ENCODE measurements at places on chromosomes 16 and 17.

DNA sequence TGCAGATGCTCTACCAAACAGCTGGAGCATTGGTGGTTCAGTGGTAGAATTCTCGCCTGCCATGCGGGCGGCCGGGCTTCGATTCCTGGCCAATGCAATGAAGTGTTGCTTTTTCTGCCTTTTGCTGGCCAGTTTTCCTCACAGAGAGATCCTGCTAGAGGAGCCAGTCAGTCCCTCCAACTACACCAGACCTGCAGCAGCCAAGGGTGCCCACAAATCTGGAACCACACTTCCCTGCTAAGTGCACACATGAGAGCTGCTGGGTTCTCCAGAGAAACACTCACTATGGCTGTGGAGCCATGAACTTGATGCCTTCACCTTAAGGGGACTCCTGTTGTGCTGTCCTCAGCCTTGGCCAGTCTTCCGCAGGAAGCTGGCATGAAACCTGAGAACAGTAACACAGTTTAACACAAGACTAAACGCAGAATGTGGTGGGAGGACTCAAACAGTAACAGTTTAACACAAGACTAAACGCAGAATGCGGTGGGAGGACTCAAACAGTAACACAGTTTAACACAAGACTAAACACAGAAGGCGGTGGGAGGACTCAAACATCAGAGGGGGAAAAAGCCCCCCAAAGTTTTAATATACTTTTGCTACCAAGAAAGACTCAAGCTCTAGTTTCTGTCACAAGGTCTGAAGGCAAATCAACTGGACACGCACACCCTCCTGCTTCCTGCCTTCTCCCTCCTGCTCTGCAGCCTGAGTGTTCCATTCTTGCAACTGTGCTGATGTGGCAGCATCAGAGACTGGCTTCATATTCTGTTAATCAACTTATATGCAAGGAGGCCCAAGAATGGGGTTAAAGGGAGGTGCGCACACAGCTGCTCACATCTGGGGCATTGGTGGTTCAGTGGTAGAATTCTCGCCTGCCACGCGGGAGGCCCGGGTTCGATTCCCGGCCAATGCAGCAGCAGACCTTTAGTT is 12.0 kb downstream of the VAC14 start:
- peak; percentile 53 for DNase-seq

DNA sequence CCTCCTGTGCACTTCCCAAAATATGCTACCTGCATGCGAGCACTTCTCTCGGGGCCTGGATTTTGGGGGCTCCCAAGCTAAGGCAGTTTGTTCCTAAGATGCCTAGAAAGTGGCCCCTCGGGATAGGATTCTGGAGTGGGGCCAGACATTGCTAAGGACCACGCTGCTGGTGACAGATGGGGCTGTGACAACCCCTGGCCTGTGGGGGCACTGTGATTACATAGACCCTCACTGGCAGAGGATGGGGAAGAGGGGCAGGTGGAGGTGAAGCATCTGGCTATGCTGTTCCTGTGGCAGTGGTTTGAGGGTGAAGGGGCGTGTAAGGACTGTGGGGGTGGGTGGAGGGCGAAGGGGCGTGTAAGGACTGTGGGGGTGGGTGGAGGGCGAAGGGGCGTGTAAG is 128.4 kb downstream of the ENGASE start:
- DNase-seq, result no peak

DNA sequence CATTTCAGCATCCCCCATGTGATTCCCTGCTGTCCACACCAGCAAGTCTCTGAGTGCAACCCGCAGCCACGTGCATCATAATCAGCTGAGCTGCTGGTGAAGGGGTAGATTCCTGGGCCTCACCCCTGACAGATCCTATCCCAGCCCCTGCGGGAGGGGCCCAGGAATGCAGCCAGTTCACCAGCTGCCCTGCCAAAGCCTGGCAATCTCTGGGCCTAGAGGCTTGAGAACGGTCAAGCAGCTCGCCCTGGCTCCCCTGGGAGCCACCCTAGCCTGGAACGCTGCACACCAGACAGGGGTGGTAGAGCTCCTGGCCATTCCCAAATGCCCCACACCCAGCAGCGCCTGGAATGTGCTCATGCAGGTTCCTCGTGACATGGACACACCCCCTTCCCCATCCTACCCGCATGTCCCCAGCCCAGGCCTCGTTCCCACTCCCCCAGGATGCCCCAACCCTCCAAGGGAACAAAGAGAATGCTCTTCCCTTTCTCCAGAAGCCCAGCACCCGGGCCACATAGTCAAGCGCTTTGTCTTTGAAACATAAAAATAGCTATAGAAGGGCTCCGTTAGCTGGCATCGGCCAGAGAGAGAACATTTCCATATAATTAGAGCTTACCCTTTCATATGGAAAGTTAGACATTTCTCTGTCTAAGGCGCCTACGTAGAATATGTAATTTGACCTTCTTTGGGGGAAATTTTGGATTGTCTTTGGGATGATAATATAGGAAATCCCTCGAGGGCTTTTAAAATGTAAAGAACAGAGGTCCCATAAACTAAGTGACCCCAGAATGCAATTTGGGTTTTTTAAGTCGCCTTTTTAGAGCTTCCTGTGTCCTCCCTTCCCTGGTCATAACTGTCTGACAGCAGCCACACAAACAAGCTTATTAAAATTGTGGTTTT is 3.4 kb downstream of the CEP295NL start:
- DNase-seq, result peak; percentile 76

- DNase-seq, result no peak
Measured at GRCh38 chr16:3856367-3857141, 24.0 kb downstream of the CREBBP start.

DNA sequence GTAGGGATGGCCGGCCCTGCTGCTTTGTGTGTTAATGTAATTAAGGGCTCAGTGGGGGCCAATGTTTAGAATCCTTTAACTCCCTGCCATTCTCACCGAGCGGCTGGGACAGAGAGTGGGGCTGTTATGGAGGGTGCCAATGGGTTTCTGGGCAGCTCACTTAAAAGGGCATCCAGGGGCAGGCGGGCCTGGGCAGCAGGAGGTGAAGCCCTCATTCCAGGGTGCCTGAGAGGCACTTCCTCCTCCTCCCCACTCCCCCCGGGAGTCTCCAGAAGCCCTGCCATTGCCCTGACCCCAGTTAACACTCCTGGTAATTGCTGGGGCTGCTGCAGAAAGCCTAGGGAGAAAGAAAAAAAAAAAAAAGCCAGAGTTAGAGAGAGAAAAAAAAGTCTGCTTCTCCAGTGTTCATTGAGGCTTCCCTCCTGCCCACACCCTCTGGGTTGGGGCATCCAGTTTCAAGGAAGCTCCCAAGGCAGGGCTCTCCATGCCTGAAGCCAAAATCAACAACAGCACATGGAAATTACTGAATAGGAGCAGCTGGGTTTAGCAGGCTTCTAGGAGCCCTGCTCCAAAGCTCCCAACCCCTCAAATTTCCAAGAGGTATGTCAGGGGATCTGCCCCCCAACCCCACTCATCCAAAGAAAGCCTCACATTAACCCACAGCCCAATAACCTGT is 28.0 kb downstream of the CUEDC1 start:
- DNase-seq, result peak; percentile 47

DNA sequence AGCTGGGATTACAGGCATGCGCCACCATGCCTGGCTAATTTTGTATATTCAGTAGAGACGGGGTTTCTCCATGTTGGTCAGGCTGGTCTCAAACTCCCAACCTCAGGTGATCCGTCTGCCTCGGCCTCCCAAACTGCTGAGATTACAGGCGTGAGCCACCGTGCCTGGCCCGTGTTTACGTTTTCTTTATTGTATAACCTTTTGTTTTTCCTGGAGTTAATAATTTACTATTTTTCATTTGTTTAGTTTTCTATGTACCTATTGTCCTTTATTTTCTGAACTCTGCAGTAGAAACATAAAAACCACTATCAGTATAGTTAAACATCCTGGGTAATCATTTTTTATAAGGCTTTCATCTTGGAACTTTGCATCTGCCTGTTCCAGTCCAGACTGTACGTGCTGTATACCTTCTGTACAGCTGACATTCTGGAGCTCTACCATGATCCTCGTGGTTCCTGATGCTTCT is 73.6 kb downstream of the PPM1E start:
- DNase-seq, result no peak

GRCh38 chr17:80415626-80416137 is 715 bp downstream of the ENDOV start:
- DNase-seq, result no peak

DNA sequence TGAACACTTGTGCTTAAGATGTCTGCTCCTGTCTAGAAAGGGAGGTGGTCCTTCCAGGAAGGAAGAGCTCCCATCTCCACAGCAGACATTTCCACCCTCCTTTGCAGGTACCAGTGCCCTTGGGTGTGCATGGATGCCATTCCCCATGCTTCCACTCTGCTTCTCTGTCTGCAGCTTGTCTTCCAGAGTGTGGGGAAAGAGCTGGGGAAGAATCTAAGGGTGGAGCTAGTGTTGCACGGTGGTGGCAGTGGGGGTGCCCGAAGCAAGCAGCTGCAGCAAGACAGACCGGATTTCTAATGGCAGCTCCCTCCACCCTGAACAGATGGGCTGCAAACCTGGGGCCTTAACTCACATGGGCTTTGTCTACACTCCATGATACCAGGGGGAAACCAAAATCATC is 22.6 kb upstream of the HOXB13 start:
- DNase-seq, result no peak

DNA sequence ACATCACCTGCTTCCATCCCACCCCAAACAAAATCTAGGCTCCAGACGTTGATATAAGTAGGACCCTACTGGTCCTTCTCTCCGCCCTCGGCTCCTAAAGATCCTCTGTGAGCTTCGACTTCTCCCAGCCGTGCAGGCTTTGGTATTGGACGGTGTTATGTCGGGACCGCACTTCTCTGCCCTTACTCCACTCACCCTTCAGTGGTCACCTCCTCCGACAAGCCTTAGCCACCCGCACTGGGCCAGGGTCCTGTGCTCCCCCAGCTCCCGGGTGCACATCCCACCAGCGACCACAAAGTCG is 1.6 kb downstream of the PSMB10 start:
- no peak for DNase-seq

DNA sequence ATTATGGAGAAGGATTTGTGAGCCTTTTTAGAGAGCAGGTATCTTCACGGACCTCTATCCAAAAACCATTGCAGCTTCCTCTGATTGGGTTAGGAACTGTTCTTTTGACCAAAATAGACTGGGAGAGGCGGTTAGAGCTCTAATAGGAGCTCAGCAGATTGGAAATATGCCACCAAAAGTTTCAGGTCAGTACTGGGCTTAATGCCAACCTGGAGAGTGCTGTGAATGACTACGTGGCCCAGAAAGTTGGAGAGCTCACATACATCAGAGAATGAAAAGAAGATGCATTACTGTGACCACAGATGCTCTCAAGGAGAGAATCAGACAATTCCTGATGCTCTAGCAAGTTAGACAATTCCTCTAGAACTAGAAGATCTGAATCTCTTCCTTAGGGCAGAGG is 86.5 kb downstream of the ABCA8 start:
- no peak for DNase-seq

DNA sequence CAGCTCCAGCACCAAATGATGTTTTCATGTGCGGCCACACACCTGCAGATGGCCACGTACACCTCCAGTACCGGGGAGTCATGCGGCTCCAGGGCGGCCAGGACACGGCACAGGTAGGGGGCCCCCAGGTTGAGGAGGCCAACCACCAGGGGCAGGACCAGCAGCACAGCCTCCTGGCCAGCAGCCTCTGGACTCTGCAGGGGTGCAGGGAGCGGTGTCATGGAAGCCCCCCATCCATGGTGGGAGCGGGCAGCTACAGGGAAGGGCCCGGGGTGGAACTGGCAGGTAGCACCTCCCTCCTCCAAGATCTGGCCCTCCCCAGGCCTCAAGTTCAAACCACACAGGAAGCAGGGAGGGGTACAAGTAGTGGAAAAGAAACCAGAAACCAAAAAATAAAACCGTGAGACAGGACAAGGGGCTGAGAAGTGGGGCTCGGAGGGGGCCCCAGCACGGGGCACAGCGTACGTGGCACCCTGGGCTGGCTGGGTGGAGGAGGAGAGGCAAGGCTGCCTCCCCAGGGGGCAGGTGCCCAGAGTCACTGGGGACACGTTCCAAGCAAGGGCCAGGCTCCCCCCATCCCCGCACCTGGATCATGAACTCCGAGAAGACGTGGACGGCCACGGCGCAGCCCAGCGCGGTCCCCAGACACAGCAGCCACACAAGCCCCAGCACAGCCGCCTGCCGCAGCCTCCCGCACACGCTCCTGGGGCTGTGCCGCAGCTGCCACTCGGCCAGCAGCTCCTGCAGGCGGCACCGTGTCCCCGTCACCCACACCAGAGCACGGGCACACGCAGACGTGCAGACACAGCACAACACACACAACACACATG is 7.4 kb downstream of the TMC6 start:
- no peak for DNase-seq

DNA sequence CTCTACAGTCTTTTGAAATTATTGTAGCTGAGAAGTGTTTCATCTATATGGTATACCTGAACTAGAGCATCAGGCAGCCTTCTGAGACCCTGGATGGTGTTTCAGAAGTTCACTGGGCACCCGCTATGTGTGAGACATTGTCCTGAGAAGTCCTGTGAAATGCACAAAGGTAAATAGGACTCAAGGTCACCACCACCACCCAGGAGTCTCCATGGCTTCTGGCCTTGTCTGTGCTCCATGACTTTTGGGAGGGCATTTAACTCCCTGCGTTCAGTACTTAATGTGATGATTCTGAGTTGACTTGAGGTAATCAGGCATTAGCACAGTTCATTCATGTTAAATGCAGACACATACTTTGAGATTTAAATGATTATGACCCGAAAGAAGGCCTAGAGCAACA is 1.1 kb downstream of the MLYCD start:
- DNase-seq, result no peak

DNA sequence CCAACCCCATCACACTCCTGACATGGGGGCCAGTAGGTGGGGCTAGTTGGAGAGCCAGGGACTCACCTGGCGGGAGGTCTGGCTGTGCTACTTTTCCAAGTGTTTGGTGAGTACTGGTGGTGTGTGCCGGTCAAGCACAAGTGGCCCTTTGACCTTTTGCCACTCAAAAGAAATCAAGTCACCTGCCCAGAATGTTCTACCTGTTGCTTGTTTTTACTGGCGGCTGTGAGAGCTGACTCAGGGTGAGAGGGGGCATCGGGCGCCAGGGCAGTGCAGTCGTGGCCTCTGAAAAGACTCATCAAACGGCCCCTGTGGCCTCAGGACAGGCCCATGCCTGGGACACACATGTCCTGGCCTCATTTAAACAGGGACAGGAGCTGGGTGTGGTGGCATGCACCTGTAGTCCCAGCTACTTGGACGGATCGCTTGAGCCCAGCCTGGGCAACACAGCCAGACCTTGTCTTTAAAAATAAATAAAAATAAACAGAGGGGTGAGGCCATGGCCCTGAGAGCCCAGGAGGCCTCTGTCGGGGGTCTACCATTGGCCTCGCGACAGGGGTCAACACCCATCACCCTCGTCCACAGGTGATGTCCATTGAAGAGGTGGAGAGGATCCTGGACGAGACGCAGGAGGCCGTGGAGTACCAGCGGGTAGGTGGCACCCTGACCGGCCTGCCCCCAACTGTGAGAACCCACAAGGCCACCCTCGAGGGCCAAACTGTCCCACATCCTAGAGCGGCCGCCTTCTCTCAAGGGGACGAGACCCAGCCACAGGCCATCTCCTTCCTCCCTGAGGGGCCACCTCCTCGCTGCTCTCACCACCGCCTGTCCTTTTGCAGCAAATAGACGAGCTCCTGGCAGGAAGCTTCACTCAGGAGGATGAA is 5.0 kb downstream of the CHMP6 start:
- no peak for DNase-seq
